ENCODE measurements at places on chromosomes 16 and 17. TPM values are rescaled to one million over a fixed set of nuclear protein-coding genes. Genes with fewer than 3 reads are reported as not detected.

TEKT5 gene
- not detected for total RNA-seq

MT3 gene
- not detected for total RNA-seq

PRR35 gene
- total RNA-seq = not detected

FGF11 gene
- 18.6 TPM for total RNA-seq

STH gene
- not detected for total RNA-seq

ARMC5 gene
- total RNA-seq = 7.4 TPM

EFCAB13 gene
- total RNA-seq = 10.1 TPM

ZG16B gene
- 0.79 TPM for total RNA-seq

COPZ2 gene
- total RNA-seq = 43.5 TPM

DNA sequence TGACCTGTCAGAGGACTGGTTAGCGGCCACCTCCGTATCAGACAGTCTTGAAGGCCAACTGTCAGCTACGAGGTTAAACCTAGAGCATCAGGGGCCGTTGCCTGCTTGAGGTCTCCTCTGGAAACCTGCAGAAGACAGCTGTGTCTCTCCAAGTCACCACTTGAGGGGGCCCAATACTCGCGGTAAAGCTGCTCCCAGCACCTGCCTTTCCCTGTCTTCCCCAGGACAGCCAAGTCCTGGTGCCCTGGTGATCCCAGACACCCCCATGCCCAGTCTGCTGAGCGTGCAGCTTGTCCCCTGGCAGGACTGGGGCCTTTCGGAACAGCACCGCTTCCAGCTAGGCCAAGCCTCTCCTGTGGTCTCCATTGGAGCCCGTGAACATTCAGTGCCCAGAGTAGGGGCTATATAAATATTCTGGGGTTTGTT, 80.1 kb downstream of the DNAH17 start:
- H3K27ac ChIP-seq = no peak overlapping the region
- H3K4me3 ChIP-seq = no peak overlapping the region
- no peaks in the 10 kb centered on the region for H3K27me3 ChIP-seq
- no peaks in the 10 kb centered on the region for H3K36me3 ChIP-seq
- peak; percentile 82 for DNase-seq
- H3K4me1 ChIP-seq = no peaks in the 10 kb centered on the region

DNA sequence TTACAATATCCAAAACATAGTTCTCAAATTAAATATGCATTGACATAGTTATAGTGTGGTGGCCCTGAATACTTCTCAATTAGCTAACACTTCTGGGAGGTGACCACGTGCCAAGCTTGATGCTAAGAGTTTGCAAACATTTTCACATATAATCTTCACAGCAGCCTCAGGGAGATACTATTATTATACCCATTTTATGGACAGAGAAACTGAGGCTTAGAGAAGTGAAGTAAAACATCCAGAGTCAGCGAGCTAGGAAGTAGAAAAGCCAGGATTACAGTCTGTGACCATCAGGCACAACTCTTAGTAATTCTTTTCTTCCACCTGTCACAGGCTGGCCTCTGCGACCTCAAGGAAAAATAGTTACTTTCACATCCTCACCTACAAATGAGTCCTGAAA, 102.2 kb upstream of the IRX6 start:
- H3K4me1 ChIP-seq = no peaks in the 10 kb centered on the region
- no peaks in the 10 kb centered on the region for H3K27me3 ChIP-seq
- H3K4me3 ChIP-seq = no peak overlapping the region
- H3K27ac ChIP-seq = no peak overlapping the region

- no peaks in the 10 kb centered on the region for H3K36me3 ChIP-seq
- no peaks in the 10 kb centered on the region for H3K27me3 ChIP-seq
Measured at GRCh38 chr16:11399261-11399831, 54.1 kb downstream of the RMI2 start.

- H3K36me3 ChIP-seq = no peaks in the 10 kb centered on the region
- no peaks in the 10 kb centered on the region for H3K27me3 ChIP-seq
- H3K4me3 ChIP-seq = no peak overlapping the region
- no peak overlapping the region for H3K27ac ChIP-seq
Measured at GRCh38 chr17:71273441-71273840, 847.4 kb upstream of the SOX9 start.

GRCh38 chr17:17698869-17699351, 17.7 kb downstream of the RAI1 start:
- no peak for DNase-seq
- no peaks in the 10 kb centered on the region for H3K27me3 ChIP-seq
- H3K36me3 ChIP-seq = no peaks in the 10 kb centered on the region

- no peaks in the 10 kb centered on the region for H3K27me3 ChIP-seq
- DNase-seq = no peak
- H3K4me3 ChIP-seq = no peak overlapping the region
Measured at GRCh38 chr16:79988721-79989220, 388.2 kb upstream of the MAF start.

- peaks cover 36% of the 10 kb centered on the region for H3K36me3 ChIP-seq
- H3K4me1 ChIP-seq = no peaks in the 10 kb centered on the region
- no peak for DNase-seq
- H3K27me3 ChIP-seq = no peaks in the 10 kb centered on the region
- H3K27ac ChIP-seq = peak within 1 kb of the TSS; percentile 61
Measured at GRCh38 chr17:45261577-45262515, at the start of gene SPATA32. Gene SPATA32, minus strand, starts transcription at chr17:45262094. Its CDS starts 78 bp downstream, at chr17:45262016.

DNA sequence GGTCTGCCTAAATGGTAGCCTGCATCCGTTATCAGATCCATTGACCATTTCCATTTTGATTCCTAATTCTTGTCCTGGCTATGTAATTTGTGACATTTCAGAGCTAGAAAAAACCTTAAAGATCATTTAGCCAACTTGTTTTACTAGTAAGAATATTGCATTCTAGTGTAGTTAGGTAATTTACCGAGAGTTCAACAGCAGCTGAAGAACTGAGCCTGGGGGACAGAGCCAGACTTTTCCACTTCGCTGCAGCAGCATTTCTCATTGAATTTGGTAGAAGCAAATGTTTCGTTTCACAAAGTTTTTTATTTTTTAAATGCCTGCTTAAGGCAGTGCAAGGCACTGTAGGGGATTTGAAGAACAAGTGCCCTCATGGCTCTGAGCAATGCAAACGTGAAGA, 59.2 kb upstream of the MARCHF10 start:
- H3K4me3 ChIP-seq = no peak overlapping the region
- H3K4me1 ChIP-seq = no peaks in the 10 kb centered on the region
- DNase-seq = no peak
- no peaks in the 10 kb centered on the region for H3K27me3 ChIP-seq
- H3K36me3 ChIP-seq = no peaks in the 10 kb centered on the region
- H3K27ac ChIP-seq = no peak overlapping the region

DNA sequence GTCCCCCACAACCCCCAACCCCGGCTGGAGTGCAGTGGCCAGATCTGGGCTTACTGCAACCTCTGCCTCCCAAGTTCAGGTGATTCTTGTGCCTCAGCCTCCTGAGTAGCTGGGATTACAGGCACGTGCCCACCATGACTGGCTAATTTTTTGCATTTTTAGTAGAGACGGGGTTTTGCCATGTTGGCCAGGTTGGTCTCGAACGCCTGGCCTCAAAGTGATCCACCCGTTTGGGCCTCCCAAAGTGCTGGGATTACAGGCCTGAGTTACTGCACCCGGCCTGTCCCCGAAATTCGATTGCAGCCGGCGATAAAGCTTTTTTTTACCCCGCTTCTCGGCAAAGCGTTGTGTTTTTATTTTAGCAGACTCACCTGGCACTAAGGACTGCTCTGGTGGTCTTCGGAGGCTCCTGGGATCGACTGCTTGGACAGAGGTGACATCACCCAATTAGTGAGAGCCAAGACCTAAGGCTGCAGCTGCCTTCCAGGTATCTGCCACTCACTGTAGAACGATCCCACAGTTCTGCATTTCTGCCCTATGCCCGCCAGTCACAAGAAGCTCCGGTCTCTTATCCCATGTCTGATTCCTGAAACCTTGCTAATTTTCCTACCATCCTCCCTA, 82.2 kb upstream of the ARL4D start:
- no peak overlapping the region for H3K27ac ChIP-seq
- no peak for DNase-seq
- H3K36me3 ChIP-seq = no peaks in the 10 kb centered on the region
- H3K4me3 ChIP-seq = no peak overlapping the region
- H3K4me1 ChIP-seq = no peaks in the 10 kb centered on the region
- H3K27me3 ChIP-seq = no peaks in the 10 kb centered on the region

GRCh38 chr16:48959204-48959603, 322.4 kb downstream of the CBLN1 start:
- no peaks in the 10 kb centered on the region for H3K36me3 ChIP-seq
- DNase-seq = no peak

- no peaks in the 10 kb centered on the region for H3K27me3 ChIP-seq
- H3K4me1 ChIP-seq = no peaks in the 10 kb centered on the region
- H3K36me3 ChIP-seq = no peaks in the 10 kb centered on the region
- H3K4me3 ChIP-seq = no peak within 1 kb of the TSS
- H3K27ac ChIP-seq = no peak within 1 kb of the TSS
Measured at GRCh38 chr16:3256146-3256865, at the start of gene MEFV. Gene MEFV, minus strand, starts transcription at chr16:3256633. Its CDS starts 46 bp downstream, at chr16:3256587.

DNA sequence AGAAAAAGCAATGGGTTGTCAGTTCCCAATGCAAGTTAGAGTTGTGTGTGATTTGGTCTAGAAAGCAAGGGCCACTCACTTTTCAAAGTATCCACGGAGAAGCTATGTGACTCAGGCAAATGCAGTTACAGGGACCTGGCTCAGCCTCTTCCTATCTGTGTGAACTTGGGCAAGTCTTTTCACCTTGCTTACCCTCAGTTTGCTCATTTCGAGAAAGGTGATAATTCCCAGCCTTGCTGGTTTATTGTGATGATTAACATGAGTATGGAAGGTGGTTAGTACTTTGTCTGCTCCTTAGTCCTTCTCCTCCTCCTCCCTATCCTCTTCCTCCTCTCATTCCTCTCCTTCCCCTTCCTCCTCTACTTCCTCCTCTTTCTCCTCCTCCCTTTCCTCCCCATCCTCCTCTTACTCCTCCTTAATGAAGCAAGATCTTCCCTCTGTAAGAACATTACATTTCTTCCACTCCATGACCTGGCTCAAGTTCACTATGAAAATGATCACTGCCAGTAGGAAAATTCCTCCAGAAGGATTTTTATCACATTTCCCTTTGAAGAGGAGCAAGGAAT, 204.0 kb downstream of the GRIN2A start:
- H3K27ac ChIP-seq = no peak overlapping the region
- no peaks in the 10 kb centered on the region for H3K27me3 ChIP-seq
- no peak for DNase-seq
- no peak overlapping the region for H3K4me3 ChIP-seq
- H3K4me1 ChIP-seq = no peaks in the 10 kb centered on the region
- H3K36me3 ChIP-seq = no peaks in the 10 kb centered on the region

GRCh38 chr17:69733171-69734012, 318.9 kb downstream of the MAP2K6 start:
- no peak overlapping the region for H3K4me3 ChIP-seq
- H3K36me3 ChIP-seq = no peaks in the 10 kb centered on the region
- peaks cover 14% of the 10 kb centered on the region for H3K4me1 ChIP-seq
- no peak overlapping the region for H3K27ac ChIP-seq

GRCh38 chr17:41906465-41907184, 12.1 kb downstream of the ACLY start:
- peaks cover 84% of the 10 kb centered on the region for H3K36me3 ChIP-seq
- no peaks in the 10 kb centered on the region for H3K4me1 ChIP-seq
- no peak for DNase-seq
- no peaks in the 10 kb centered on the region for H3K27me3 ChIP-seq

- DNase-seq = no peak
- H3K4me1 ChIP-seq = peaks cover 32% of the 10 kb centered on the region
- H3K27me3 ChIP-seq = no peaks in the 10 kb centered on the region
- H3K27ac ChIP-seq = no peak overlapping the region
Measured at GRCh38 chr17:21361020-21361809, 14.9 kb upstream of the KCNJ12 start.

DNA sequence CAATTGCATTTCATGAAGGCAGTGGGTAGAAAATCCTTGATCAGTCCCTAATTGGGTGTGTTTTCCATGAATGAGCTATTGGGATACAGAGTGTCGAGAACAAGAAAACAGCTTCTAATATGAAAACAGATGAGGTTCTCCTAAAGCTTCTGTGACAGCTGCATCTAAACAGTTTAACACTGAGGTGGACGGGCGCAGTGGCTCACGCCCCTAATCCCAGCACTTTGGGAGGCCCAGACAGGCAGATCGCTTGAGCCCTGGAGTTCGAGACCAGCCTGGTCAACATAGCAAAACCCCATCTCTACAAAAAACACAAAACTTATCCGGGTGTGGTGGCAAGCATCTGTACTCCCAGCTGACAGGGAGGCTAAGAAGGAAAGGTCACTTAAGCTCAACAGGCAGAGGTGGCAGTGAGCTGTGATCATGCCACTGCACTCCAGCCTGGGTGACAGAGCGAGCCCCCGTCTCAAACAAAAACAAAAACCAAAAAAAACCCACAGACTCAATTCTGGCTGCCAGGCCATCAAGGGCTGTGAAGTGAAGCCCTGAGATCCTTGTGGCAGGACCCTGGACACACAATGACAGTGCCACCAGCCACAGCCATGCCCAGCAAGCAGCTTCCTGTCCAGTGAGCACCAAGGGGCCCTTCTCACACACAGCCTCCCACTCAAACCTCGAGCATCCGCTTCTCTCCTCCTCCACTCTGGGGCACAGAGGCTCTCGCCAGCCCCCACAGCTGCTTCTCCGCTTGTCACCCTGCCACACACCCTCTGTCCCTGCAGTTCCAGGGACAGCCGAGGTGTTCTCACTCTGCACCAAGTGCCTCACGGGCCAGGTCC, 44.0 kb downstream of the ANKRD11 start:
- no peaks in the 10 kb centered on the region for H3K27me3 ChIP-seq
- no peak overlapping the region for H3K4me3 ChIP-seq
- H3K27ac ChIP-seq = peak overlapping the region; percentile 31
- peaks cover 76% of the 10 kb centered on the region for H3K4me1 ChIP-seq
- no peak for DNase-seq

GRCh38 chr17:69761011-69761410, 314.0 kb upstream of the KCNJ16 start:
- H3K27me3 ChIP-seq = no peaks in the 10 kb centered on the region
- DNase-seq = no peak
- H3K27ac ChIP-seq = no peak overlapping the region
- no peak overlapping the region for H3K4me3 ChIP-seq
- no peaks in the 10 kb centered on the region for H3K36me3 ChIP-seq
- H3K4me1 ChIP-seq = no peaks in the 10 kb centered on the region

DNA sequence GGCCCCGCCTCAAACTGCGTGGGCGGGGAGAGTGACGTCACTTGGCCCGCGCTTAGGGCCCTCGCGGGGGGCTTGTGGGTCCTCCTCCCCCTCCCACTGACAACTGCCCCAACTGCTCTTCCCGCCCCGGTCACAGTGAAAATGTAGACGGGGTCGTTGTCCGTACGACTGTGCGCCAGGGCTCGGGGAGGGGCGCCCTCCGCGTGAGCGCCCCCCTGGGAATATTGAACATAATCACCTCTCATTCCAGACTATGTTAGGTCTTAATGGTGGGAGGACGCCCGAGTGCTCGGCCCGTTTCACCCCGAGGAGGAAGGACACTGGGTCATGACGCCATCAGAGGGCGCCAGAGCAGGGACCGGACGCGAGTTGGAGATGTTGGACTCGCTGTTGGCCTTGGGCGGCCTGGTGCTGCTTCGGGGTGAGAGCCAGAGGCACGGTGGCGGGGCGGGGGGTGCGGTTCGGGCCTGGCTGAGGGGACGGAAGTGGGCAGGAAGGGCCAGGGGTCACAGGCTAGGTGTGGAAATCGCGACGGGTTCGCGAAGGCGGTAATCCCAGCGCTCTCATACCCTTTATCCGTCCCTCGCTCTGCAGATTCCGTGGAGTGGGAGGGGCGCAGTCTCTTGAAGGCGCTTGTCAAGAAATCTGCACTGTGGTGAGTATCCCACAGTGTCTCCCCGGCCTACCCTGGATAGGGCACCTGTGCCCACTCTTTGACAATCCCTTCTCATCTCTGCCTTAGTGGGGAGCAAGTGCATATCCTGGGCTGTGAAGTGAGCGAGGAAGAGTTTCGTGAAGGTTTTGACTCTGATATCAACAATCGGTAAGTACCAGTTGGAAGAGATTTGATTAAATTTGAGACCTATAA, at the start of gene ELP5:
ELP5 (plus strand) TSS at position 40 of the 868 bp plus-strand sequence; CDS start at position 376, 336 bp downstream.
- peaks cover 34% of the 10 kb centered on the region for H3K36me3 ChIP-seq
- H3K4me1 ChIP-seq = peaks cover 36% of the 10 kb centered on the region
- H3K27ac ChIP-seq = peak within 1 kb of the TSS; percentile 99
- peak; percentile 96 for DNase-seq
- peak within 1 kb of the TSS; percentile 94 for H3K4me3 ChIP-seq

Measured in right atrium auricular region (tissue), 2 donors.